ENCODE measurements at places on chromosomes 2 and 18.

DNA sequence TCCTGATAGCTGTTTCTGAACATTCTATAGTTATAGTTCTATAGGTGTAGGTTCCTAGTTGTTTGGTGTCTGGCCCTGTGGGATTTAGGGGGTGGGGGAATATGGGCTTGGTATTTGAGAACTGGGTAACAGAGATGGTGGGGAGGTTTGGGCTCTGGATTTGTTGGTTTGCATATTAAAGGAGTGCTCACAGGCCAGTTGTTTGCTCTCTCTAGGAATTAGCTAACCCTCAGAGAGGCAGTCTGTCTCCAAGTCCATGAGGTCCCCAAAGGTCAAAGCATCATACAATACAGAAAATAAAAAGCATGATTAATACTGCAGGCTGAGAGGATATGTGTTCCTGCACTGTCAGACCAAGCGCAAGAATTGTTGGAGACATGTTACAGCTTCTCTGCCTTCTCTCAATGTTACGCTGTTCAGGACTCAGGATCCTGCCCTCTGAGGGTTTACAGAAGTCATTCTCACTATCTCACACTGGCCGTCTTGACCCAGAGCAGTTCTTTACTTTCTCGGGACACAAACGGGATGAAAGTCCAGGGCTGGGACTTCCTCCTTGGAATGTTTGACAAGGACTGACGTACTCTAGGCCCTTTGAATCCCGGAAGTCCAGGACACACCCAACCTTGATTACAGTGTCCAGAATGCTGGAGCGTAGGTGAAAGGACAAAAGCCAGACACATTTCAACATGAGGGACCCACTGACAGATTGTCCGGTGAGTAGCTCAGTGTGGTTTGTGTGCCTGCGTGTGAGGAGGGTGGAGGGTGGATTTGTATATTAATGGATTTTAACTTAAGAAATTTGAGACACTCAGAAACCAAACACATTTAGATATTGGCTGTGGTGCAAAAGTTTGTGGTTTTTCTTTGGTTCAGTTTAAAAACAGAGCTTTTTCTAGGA is at the start of gene NOSTRIN:
Gene NOSTRIN, plus strand, starts transcription at position 677 of the 898 bp plus-strand sequence. Its CDS starts 10 bp downstream, at position 687.
- DNase-seq = no peak

- no peak for DNase-seq
These were observed 740.2 kb upstream of the ZEB2 start for GRCh38 chr2:145260081-145260480.

GRCh38 chr18:9708057-9708433 is at the start of gene RAB31:
TSS of gene RAB31 (plus strand) at chr18:9708301. CDS start at chr18:9708406, 105 bp downstream.
- peak; percentile 64 for DNase-seq

- DNase-seq = no peak
These were observed 510.6 kb downstream of the ERBB4 start for GRCh38 chr2:212027681-212028628.

DNA sequence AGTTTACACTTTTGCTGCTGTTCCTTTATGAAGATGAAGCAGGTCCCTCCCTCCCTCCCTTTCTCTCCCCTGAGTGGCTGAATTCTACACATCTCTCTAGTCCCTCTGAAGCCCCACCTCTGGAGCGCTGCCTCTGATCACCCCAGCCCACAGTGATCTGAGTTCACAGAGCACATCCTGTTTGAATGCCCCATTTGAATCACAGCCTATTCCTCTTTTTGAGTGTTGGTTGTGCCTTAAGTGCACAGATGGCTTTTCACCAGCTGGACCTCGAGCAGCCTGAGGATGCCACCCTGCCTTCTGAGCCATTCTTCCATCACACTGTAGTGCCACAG is 87.1 kb downstream of the ITGB1BP1 start:
- DNase-seq = no peak

- DNase-seq = no peak
These were observed 8.6 kb downstream of the CLIP4 start for GRCh38 chr2:29123617-29124349.

- DNase-seq = no peak
These were observed 249.7 kb downstream of the PTGR3 start for GRCh38 chr18:74959216-74959615.

DNA sequence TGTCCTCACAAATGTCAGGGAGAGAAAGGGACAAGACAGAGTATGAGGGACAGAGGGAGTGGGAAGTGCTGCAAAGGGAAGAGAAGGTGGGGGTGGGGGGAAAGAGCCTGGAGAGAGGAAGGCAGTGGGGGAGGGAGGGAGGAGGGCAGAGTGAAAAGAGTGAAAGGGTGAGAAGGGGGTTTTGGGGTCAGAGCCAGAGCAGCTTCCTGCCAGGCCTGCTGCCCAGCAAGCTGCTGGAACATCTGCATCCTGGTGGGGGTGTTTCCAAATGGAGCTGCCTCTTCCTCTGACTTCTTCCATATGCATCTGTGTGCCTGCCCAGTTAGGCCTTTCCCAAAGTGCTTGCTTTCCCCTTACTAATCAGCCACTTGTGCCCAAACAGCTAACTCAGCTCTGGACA is 94.3 kb upstream of the CELF4 start:
- no peak for DNase-seq

DNA sequence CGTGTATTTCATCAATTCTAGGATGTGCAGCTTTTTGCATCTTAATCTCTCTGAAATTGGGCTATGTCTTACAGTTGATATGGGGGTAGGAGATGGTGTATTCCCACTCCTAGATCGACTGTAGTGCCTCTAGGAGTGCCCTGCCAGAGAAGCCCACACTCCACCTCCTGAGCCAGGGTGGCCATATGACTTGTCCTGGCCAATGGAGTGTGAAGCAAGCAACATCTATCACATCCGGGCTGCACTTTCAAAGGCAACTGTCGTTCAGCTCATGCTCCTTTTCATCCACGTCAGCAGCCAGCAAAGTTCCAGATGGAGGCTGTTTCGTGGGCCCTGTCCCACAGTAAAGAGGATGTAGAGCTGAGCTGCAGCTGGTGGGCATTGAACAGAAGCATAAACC is 149.4 kb upstream of the SLC1A4 start:
- DNase-seq = no peak

DNA sequence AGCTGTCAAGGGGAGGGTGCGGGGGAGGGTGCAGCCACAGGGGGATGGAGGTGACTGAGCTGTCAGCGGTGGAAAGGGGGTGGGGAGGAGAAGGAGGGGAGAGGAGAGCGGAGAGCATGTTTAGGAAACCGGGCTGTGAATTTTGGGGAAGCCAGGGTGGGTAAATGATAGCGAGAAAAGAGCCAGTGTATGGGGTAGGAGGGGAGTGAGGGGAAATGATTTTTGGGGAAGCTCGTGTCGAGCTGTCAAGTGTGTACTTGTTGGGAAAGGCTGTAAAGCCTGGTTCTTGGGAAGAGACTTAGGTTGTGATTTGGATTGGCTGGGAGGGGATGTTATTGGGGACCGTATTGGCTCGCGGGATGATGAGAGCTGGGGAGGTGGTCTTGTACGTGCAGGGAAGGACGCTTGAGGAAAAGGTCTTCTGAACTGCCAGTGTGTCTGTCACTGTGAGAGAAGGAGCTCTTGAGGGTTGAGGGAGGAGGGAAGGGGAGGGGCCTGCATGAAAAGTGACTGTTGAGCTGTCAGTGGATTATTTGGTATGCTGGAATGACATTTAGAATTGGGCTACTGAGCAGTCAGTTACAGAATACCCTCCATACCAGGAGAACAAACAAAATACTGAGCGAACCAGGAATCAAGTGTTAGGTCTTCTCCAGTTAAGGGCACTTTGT is 1.0 kb downstream of the UBR3 start:
- DNase-seq = no peak

DNA sequence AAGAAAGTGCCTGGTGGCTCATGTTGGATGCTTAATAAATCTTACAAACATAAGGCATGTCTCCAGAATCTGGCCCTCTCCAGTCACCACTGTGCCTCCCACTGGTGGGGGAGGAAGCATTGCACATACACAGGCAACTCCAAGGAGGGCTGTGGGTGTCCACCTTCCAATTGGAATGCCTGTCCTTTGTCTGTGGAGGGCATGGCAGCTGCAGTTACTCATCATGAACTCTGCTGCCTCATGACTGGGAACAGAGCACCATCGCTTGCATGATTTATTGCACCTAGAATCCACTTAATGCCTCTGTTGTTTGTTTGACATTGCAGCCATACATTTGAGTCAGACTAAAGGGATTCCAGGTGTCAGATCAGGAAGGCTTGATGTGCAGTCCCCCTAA is 278.9 kb downstream of the PRKCE start:
- no peak for DNase-seq

DNA sequence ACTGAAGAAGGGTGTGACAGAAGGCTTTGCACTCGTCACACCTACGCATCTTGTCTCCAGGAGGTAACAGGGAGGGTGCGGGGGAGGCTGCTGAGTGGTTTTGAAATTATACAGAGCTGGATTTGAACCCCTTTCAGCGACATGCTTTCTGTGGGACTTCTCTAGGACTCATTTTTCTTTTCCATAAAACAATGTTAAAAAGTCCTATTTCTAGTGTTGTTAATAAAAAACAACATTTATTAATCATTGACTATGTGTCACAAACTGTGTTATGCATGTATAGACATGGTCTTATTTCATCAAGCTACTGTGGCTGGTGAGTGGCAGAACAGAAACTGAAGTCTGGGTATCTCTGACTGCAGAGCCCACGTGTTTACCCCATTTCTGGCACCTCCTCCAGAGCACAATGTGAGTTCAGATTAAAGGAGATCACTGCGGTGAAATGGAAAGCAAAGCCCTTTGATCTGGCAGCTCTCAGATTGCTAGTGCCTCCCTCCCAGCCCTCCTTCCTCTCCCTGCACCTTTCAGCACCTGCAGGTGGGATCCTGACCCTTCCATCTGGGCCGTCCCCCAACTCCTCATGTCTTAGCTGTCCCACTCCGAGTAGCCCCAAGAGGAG is 315.5 kb upstream of the MYT1L start:
- no peak for DNase-seq

GRCh38 chr2:460861-461260 is 173.0 kb upstream of the ALKAL2 start:
- no peak for DNase-seq

DNA sequence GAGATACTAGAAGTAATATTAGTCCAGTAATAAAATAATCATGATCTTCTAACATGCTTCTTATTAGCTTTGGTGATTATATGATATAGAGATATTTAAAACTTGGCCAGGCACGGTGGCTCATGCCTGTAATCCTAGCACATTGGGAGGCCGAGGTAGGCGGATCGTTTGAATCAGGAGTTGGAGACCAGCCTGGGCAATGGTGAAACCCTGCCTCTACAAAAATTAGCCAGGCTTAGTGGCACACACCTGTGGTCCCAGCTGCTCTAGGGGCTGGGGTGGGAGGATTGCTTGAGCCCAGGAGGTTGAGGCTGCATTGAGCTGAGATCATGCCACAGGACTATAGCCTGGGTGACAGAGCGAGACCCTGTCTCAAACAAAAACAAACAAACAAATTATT is 87.0 kb downstream of the WDR7 start:
- DNase-seq = no peak

DNA sequence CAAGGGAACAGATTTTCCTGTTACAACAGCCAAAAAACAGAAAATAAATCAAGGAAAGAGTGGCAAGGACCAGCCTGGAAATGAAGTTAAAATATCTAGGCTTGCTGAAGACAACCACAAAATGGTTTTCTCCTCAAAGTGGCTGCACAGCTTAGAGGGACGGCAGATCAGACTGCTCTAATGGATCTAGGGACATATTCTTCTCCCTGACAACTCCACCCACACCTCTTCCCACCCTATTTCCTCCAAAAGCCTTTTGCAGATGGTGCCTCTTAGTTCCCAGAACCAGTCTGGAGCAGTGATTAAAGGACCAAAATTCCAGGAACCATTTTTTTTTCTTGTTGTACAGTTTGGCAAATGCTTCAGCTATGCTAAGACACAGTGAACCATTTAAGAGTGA is 220.2 kb upstream of the SIX2 start:
- no peak for DNase-seq

DNA sequence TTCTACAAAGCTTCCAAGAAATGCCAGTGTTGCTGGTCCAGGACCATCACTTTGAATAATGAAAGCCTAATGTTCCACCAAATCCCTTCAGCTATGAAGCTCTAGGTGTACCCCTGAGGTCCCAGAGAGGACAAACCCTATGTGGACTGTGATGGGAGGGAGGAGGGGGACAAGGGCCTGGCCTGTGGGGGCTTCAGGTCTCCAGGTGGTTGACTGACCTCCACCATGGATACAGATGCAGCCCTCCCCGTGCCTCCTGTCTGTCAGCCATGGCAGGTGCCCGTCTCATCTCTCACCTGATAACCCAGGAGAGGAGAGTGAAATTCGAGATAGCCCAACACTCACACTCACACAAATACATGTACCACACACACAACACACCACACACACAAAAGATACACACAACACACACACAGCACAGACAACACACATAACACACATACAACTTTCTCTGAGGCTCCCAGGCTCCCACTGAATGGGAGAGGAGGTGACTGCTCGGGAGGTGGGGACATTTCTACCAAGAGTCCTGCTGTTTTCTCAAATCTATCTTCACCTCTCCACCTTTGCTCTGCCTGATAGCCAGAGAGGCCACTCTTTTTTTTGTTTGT is 12.8 kb upstream of the RHOB start:
- DNase-seq = no peak

DNA sequence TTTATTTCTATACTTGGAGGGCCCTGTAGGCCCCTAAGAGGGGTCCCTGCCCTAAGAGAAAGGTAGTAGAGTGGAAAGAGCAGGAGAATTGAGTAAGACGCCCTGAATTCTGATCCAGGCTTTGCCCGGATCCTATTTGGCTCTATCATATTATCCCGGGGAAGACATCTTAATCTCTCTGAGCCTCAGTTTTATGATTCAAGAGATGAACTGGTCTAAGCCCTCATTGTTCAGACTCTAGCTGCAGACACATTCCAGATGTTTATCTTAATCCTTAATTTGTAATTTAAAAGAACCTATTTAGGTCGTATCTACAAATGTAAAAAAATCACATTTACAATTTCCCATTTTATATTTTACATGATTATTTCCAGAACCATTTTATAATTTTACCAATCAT is 220.1 kb downstream of the AGPS start:
- no peak for DNase-seq

- DNase-seq = no peak
These were observed 44.2 kb downstream of the LYPD6B start for GRCh38 chr2:149082735-149083134.
